NCI-H1694 (cell line): ENCODE measurements at places on chromosomes 5 and 9.

- no peak for DNase-seq
These were observed 89.5 kb downstream of the CDH9 start for GRCh38 chr5:26948921-26949320.

- DNase-seq: no peak
These were observed 28.1 kb downstream of the CPEB4 start for GRCh38 chr5:173916233-173916632.

- DNase-seq: no peak
These were observed 52.5 kb downstream of the ZFAND5 start for GRCh38 chr9:72312386-72312987.

DNA sequence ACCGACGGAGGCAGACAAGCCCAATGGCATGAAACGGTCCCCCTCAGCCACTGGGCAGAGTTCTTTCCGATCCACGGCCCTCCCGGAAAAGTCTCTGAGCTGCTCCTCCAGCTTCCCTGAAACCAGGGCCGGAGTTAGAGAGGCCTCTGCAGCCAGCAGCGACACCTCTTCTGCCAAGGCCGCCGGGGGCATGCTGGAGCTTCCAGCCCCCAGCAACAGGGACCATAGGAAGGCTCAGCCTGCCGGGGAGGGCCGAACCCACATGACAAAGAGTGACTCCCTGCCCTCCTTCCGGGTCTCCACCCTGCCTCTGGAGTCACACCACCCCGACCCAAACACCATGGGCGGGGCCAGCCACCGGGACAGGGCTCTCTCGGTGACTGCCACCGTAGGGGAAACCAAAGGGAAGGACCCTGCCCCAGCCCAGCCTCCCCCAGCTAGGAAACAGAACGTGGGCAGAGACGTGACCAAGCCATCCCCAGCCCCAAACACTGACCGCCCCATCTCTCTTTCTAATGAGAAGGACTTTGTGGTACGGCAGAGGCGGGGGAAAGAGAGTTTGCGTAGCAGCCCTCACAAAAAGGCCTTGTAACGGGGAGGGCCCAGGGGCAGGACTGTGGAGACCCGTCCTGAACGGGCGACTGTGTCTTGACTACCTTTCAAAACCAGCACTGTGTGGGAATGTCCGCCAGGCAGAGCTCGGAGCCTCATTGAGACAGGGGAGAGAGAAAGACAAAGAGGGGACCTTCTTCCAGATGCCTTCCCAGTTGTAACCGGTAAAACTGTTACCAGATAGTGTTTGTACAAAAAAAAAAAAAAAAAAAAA, 29.9 kb downstream of the CD180 start:
- no peak for DNase-seq

GRCh38 chr9:135186248-135187164, 99.0 kb downstream of the OLFM1 start:
- no peak for DNase-seq

- no peak for DNase-seq
These were observed at the start of gene MAMDC2 for GRCh38 chr9:70043689-70044489. TSS of gene MAMDC2 (plus strand) at chr9:70043848. CDS start at chr9:70044198, 350 bp downstream.

DNA sequence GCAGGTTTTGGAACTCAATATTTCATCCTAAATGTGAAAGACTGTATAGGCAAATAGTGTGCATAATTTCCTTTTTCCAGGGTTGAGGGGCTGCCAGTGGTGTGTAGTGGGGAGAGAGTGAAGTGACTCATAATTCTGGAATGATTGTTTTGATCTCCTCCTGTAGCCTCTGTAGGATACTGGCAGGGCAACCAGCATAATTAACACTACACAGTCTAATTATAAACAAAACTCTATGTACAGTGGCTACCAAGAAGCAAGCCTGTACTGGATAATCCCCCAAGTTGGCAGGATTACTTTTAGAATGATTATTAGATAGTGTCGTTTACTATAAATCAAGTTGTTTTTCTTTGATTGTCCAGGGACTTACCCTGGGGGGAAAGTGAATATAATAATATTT, 32.2 kb downstream of the LNPEP start:
- no peak for DNase-seq

DNA sequence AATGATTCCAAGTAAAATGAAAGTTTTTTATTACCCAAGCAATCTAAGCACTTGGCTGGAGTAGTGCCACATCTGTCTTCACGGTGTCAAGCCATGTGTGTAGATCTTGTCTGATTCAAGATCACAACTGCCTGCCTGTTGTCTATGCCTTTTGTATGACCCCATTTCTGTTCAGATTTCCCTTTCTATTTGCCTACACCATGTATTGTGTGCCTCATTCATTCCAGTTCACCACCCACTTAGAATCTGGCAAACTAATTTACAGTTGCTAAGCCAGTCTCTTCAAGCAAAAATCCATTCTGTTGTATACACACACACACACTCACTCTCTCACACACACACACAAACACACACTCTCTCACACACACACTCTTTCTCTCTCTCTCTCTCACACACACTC, 33.7 kb downstream of the GLDC start:
- no peak for DNase-seq

GRCh38 chr9:113876993-113877368, 872 bp downstream of the ZNF618 start:
- no peak for DNase-seq

DNA sequence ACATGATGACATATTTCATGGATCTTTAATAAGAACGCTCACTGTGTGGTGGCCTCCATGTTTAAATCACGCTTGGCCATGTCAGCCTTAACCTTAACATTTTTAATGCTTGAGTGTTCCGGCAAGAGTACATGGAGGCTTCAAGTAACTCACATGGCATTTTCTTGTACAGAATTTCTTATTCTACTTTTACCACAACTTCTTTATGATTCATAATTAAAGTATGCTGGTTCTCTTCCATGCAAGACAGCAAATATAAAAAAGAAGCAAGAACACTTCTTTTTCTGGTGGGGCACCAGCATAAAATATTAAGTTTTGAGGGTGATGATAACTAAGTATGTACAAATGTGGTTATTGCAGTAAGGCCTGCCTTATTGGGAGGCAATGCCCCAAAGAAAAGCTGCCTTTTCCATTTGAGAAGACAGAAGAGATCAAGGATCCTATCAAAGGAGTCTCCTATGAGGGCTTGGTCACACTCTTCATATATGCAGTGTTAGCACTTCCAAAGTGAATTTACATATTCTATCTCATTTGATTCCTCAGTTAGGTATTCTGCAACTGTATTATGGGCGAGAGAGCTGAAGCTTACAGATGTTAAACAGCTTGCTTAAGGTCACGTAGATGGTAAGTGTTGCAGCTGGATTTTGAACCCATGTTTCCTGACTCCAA, 382.7 kb upstream of the MEF2C start:
- no peak for DNase-seq

GRCh38 chr5:11153670-11154382, 392.8 kb upstream of the DAP start:
- DNase-seq: no peak

- DNase-seq: no peak
These were observed 330.7 kb upstream of the POU5F2 start for GRCh38 chr5:94072116-94072515.
